ENCODE measurements at places on chromosomes 2 and 18.

- DNase-seq = no peak
These were observed 92.0 kb upstream of the RAB12 start for GRCh38 chr18:8517276-8517675.

- peak; percentile 70 for DNase-seq
These were observed at the start of gene LDAH for GRCh38 chr2:20822535-20823490. LDAH (minus strand) TSS chr2:20823101; CDS start chr2:20801463, 21,638 bp downstream.

GRCh38 chr2:62114564-62114963 lies 81.4 kb upstream of the B3GNT2 start:
- no peak for DNase-seq

- DNase-seq = no peak
These were observed 1364.9 kb upstream of the NRXN1 start for GRCh38 chr2:52396836-52397235.

- DNase-seq = no peak
These were observed 164.2 kb downstream of the MYT1L start for GRCh38 chr2:2166881-2167280.

- no peak for DNase-seq
These were observed 49.3 kb upstream of the MCM6 start for GRCh38 chr2:135925571-135925970.

GRCh38 chr2:73995810-73996209 lies 11.1 kb downstream of the TET3 start:
- DNase-seq = no peak

- DNase-seq = no peak
These were observed 582.1 kb upstream of the SETBP1 start for GRCh38 chr18:44098551-44099098.

- no peak for DNase-seq
These were observed 7.2 kb downstream of the TRIB2 start for GRCh38 chr2:12723736-12724463.

DNA sequence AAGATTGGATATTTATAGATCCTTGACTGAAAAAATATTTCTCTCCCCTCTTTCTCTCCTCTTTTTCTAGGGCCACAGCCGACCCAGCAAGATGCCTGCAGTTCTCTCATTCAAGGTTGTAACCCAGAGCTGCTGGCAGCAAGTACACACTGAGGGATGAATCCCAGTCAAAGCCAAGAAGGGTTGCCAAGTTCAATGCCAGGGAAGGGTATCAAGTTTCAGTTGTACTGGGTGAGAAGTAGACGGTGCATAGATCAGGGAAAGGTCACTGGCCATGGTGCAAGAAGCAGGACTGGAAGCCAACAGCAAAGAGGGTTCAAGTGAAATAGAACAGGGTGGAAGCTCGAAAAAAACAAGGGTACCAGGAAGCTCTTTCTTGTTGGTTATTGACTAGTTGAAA lies 170.2 kb downstream of the NRP2 start:
- DNase-seq = no peak

DNA sequence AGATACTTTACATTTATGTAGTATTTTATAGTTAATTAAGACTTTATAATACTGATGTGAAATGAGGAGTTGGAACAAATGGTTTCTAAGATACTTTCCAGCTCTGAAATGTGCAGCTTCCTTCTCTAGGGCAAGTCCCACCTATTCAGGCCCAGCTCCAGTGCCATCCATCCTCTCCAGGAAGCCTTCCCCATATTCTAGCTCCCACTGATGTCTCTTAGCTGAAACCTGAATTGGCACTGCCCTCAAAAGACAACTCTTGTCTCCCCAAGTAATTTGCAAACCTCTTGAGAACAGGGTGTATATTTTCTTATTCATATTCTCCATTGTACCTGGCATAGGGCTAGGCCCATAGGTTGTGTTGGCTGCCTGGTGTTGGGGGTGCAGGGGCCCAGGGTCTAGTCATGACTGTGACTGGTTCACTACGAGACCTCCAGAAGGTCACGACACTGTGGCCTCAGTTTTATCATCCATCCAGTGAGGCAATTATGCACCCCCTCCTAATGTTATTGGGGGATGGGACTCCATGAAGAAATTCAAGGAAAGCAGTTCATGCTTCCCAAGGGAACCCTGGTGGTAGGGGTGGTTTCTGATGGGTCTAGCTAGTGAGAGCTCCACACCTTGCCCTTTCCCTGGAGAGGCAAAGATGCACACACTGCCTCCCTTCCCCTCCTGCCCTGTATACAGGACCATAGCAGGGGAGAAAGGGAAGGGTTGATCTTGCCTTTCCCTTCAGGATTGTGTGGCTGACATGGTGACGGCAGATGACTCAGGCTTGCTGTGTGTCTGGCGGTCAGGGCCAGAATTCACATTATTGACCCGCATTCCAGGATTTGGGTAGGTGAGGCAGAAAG lies 2.8 kb downstream of the WDR54 start:
- no peak for DNase-seq

- no peak for DNase-seq
These were observed 19.3 kb downstream of the SLC30A3 start for GRCh38 chr2:27243391-27244130.

- no peak for DNase-seq
These were observed 165.8 kb downstream of the FBXO15 start for GRCh38 chr18:73981796-73982195.

- DNase-seq = no peak
These were observed 54.5 kb downstream of the C18orf63 start for GRCh38 chr18:74370115-74370514.

All from T1000 (cell line).